ENCODE measurements at places on chromosomes 3 and 15.

GRCh38 chr15:75065851-75066509 is 42.6 kb downstream of the PPCDC start:
- DNase-seq, result peak; percentile 23

DNA sequence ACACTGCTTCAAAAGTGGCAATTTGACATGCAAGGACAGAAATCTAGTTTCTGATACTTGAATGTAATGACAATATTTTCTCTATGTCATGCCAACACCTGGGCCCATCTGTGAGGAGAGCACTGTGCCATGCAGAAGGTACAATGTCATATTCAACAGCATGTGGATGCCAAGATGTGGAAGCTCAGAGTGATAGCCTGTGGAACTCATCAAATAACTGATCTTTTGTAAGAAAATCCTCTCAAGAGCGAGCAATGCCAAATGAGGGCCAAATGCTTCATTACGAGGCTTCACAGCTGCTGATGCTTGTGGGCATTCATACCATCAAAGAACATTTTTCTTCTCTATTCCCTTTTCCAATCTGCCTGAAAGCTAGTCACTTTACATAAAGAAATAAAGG is 95.1 kb downstream of the ROBO1 start:
- no peak for DNase-seq

DNA sequence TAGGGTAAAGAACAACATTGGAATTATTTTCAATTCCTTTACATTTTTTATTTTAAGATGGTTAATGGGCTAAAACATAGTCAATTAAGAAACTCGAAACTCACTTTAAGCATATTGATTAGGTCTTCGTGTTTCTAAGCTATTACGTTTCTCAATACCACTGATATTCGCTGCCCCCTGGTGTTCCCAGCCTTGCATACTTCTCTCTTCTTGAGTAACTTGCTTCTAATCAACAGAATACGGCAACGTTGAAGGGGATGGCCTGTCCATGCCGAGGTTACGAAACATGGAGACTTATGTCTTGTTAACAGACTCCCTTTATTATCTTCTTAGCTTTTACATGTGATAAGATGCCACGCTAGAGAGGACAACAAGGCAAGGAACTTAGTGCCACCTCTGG is 43.6 kb downstream of the ROBO1 start:
- DNase-seq, result no peak

GRCh38 chr3:161156936-161157335 is 51.8 kb upstream of the B3GALNT1 start:
- no peak for DNase-seq

DNA sequence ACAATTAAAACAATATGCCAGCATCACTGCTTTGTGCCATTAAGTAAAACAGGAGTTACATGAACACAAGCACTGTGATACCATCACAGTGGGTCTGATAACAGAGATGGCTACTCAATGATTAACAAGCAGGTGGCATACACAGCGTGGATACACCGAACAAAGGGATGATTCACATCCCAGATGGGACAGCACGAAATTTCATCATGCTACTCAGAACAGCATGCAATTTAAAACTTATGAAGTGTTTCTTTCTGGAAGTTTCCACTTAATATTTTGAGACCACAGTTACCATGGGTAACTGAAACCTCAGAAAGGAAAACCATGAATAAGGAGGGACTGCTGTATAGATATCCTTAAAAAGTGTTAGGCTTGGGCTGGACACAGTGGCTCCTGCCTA is 44.5 kb downstream of the SLC24A1 start:
- peak; percentile 15 for DNase-seq

GRCh38 chr3:113304856-113305540 is 93.6 kb downstream of the BOC start:
- DNase-seq, result peak; percentile 25

DNA sequence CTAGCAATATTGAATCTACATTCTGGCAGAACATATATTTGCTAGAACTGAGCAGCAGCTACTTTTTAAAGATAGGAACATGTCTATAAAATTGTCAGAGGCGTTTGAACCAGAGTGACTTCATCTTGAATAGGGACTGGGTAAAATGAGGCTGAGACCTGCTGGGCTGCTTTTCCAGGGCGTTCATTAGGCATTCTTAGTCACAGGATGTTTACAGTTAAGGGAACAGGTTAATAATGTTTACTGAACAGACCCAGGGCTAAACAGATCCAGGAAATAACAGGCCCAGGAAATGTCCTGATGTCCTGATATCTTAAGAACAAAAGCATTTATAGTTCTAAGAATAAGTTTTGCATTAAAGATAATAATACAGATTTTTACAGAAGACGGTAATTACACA is 34.5 kb upstream of the B3GALNT1 start:
- DNase-seq, result no peak

- DNase-seq, result no peak
Observed at GRCh38 chr15:61057830-61058529, 171.1 kb downstream of the RORA start.

- no peak for DNase-seq
Observed at GRCh38 chr3:49665822-49666519, 8.2 kb upstream of the APEH start.

GRCh38 chr15:84697236-84697990 is 18.5 kb downstream of the SEC11A start:
- DNase-seq, result no peak

GRCh38 chr3:126419886-126420786 is 25.4 kb downstream of the CFAP100 start:
- DNase-seq, result no peak

DNA sequence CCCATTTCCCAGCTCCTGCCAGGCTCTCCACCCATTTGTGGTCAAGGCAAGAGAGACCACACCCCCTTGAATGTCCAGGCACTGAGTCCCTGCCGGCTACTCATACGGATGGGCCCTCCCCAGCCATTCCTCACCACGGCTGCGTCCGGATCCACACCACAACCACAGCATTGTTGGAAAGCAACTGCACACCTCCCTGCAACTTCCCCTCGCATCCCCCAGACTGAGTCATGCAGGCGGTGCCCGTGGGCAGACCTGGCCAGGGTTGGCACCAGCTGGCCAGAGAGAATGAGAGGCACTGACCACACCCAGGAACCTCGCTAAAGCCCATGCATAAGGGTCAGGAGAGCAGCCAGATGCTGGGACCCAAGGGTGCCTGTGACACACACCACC is 30.5 kb downstream of the LOXL1 start:
- DNase-seq, result peak; percentile 80

DNA sequence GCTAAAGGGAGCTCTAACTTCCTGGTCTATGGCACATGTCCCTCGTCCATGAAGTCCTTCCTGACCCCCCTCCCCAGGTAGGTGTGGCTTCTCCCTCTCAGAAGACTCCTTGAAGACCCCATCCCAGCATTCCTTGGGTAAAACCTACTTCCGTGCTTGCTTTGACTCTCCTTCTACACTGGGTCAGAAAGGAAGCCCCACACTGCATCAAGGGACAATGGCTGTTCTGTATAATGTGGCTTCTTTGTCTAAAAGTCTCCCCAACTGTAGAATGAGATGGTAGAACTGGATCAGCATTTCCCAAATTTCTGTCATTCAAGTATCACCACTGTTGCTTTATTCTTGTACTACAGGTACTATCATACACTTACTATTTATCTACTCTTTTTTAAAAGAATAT is 3.9 kb upstream of the DNAJA4 start:
- DNase-seq, result no peak

- DNase-seq, result no peak
Observed at GRCh38 chr3:94220426-94220825, 157.6 kb downstream of the NSUN3 start.

GRCh38 chr3:134295930-134296329 is 45.3 kb upstream of the RYK start:
- no peak for DNase-seq

DNA sequence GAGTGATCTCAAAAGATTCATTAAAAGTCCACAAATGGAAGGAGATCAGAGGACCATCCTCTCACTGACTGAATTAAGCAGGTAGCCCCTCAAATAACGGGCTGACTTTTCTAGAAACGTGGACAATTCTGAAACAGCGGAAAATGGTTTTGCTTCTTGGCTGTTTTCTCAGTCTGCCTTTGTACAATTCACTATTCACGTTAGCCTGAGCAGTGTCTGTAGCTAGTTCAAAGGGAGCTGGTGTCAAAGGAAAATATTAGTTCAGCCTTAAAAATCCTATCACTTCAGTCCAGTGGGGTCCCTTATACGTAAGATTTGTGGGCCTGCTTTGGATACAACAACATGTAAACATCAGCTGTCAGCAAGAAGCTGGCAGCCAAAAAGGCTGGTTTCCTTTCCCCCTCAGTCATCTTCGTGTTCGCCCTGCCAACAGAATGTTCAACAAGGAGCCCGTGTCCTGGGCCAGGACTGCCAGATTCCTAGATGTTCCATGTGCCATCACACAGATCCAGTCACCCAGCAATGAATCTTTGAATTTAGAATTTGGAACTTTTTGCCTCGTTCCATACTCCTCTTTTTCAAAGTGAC is 19.3 kb downstream of the LMCD1 start:
- DNase-seq, result no peak

GRCh38 chr3:9864200-9864927 is 15.7 kb downstream of the CIDEC start:
- peak; percentile 89 for DNase-seq

- no peak for DNase-seq
Observed at GRCh38 chr3:184993394-184993793, 159.5 kb downstream of the C3orf70 start.

DNA sequence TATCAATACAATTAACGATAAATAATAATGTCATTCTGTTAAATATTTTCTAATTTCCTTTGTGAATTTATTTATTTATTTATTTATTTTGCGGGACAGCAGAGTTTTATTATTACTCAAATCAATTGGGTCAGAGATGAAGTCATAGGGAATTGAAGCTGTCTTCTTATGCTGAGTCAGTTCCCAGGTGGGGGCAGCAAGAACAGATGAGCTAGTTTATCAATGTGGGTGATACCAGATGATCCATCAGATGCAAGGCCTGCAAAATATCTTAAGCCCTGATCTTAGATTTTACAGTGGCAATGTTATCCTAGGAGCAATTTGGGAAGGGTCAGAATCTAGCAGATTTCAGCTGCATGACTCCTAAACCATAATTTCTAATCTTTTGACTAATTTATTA is 1050.3 kb downstream of the OTOL1 start:
- DNase-seq, result no peak

- no peak for DNase-seq
Observed at GRCh38 chr15:69463182-69463756, 10.7 kb downstream of the RPLP1 start.

- peak; percentile 31 for DNase-seq
Observed at GRCh38 chr3:46892285-46893145, 15.0 kb downstream of the PTH1R start.

DNA sequence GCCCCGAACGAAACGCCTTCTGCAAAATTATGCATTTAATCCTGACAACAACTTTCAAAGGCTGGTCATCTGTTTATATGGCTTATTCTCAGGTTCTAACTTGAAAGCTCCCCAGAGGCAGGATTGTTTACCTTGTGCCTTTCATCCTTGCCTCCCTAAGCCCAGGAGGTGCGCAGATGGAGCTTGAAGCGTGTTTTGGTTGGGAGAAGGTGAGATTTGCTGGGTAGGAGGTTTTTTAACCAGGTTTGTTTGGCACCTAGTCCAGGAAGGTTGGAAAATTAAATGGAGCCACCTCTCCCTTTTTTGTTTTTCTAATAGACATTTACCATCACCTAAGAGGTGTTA is 675 bp downstream of the TSEN2 start:
- no peak for DNase-seq
